Bone marrow (tissue), 2 donors: ENCODE measurements at places on chromosomes 2 and 18.

GRCh38 chr2:115163572-115163971 is 721.1 kb downstream of the DPP10 start:
- no peak for DNase-seq

- no peak for DNase-seq
These were observed 189.9 kb upstream of the TANK start for GRCh38 chr2:160970052-160970965.

DNA sequence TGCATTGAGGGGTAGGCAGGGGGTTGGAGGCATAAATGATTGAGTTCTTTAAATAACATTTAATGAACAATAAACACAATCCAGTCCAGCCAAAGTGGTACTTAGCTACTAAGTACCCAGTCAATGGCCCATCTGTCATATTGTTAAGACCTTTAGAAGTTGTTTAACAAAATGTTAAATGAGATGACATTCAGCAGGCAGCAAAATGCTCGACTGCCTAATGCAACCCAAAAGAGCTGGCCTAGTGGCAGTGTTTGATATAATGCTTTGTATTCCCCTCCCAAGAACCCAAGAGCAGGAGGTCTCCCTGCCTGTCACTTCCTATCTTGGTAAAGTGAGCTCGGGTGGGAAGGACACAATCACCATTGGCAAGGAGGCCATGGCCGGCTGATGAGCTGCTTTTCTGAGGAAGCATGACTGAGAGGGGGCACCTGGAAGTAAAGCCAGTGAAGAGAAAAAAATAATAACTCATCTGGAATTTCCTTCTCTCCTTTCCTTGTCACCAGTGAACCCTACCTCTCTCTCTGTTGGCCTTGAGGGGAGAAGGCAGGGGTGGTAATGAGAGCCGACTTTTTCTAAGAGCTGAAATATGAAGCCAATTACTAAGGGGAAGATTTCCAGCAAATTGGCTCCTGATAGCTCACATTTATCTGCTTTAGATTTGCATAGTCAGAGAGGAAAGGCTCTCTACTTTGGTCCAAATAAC is 140.6 kb downstream of the C1D start:
- no peak for DNase-seq

DNA sequence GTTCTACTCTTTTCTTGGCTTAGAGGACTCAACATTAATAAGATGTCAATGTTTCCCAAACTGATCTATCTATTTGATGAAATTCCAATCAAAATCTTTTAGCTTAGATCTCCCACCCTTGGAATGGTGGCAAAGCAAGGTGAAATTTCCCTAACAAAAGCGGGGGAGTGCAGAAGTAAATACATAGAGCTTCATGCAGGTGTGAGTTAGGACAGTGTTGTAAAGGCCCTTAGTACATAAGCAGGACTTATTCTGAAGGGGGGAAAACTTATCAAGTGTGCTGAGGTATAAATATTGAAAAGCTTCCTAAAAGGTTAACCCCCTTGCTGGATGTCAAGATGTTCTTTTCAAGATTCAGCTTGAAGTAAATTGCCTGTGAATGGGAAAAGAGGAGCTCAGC is 608.6 kb upstream of the CELF4 start:
- no peak for DNase-seq

GRCh38 chr2:200306931-200307723 is 634 bp downstream of the SPATS2L start:
- DNase-seq: peak; percentile 26

DNA sequence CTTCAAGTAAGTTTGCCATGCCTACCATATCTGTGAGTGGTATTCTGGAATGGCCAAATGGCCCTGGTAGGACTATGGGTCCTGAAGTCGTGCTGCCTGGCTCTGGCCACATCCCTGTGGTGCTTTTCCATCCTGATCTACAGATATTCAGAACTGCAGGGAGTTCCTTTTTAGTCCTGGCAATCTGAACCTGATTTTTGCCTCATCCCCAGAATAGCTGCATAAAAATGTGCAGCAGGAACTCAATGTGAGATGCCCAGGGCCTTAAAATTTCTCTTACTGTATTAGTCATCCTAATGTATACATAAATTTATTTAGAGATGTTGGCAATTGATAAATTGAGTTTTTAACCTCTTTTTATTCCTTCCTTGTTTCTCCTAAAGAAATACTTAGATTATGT is 5.3 kb downstream of the SERPINB13 start:
- no peak for DNase-seq

- no peak for DNase-seq
These were observed 97.0 kb upstream of the CD226 start for GRCh38 chr18:70044632-70045031.

DNA sequence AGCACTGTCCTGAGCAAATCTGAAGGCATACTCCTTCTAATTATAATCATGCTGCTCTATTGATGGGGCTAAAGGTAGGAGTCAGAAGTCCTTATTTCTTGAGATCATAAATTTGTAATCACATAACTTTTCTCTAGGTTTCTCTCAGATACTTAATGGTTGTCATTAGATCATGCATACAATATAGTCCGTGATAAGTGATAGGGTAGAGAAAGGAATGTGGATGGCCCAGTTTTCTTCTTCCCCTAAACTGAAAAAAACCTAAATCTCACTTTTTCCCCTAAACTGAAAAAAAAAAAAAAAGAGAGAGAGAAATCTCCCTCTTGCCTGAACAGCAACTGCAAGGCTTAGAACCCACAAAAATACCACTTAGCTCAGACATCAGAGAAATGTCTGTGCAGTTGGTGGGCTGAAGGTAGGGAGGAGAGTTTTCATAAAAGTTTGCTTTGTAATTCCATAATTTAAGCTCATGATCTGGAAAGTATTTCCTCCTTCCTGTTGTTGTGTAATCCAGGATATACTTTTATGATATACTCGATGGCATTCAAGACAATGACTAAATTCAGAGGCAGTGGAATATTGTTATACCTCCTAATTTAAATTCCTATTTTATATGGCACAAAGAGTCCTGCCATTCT is 79.3 kb upstream of the ITPRID2 start:
- DNase-seq: no peak

- DNase-seq: no peak
These were observed 156.1 kb upstream of the TRIB2 start for GRCh38 chr2:12560618-12561017.
